NCI-H510A (cell line): ENCODE measurements at places on chromosomes 7 and 10.
A peak's percentile ranks its signal among the peaks of the same experiment; 100 is the strongest.

DNA sequence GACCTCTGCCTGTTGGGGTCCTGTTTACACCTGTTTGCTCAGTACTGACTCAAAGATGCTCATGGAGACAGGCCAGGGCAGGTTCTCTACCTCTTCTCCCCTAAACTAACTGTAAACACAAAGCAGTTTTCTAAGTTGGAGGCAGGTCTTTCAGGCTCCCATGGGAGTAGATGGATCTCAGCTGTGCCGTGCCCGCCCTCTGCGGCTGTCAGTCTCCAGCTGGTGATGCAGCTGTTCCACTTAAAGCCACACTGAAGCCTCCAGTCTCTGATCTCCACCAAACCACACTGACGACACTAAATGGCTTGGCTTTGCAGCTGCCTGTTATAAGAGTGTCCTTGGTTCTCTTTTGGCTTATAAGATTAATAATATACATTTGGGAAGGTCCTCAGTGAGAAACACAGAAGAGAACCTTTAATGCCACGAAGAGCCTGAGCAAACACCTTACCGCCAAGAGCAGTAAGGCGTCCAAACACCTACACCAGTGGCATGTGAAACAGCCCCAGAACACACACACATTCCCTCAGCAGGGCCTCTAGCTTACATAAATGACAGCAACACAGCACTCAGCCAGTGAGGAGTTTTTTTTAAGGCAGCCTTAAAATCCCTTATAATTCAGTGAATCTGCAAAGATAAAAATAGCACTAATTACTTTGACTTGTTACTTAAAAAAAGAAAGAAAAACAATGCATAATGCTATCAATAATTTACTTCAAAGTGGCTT is 60.4 kb upstream of the KCNIP2 start:
- peak; percentile 54 for DNase-seq

DNA sequence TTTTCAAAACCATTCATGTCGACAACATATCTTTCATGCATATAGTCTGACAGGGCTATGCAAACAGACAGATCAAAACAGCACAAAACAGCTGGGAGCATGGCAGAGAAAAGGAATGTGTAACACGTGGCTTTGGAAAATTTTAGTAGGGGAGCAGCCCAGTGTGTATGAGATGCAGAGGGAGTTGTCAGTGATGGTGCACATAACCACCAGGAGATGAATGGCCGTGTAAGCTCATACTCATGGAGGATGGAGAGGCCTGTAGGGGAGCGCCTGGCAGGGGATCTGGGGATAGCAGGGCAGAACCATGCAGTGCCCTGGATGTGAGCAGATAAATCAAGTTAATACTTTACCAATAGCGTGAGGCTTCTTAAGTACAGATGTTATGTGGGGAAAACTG is 45.7 kb downstream of the RHOBTB1 start:
- no peak for DNase-seq

DNA sequence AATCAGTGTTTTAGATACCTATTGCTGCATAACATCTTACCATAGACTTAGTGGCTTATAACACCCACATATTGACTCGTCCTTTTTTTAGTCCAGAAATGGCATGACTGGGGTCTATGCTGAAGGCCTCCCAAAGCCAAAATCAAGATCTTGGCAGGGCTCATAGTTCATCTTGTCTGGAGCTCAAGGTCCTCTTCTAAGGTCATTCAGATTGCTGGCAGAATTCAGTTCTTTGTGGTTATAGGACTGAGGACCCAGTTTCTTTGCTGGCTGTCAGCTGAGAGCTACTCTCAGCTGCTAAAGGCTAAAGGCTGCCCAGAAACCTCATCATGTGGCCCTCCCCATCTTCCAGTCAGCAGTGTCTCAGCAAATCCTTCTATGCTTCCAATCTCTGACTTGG is 165.5 kb downstream of the FAM107B start:
- DNase-seq = no peak

DNA sequence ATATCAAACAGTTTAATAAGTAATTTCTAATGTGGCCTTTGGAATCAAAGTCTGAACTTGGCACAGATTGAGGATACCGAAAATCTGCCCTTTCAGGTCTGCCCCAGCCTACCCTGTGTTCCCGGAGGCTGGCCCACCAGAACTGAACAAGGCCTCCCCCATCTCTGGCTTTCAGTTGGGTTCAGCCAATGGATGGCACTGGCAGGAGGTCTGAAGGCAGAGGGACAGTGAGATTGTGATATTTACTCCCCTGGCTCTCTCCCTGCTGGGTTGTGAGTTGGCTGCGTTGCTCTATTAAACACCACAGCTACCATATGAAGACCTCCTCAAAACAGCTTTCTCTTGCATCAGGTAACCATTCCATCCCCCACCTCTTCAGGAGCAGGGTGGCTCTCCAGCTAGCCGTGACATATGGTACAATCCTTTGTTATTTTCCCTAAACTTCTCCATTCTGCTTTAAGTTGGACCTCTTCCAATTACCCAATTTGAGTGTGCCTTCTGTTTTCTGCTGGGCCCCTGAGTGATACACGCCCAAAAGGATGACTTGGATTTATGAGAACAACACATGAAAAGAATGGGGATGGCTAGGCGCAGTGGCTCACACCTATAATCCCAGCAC is 28.1 kb downstream of the DNMBP start:
- no peak for DNase-seq

DNA sequence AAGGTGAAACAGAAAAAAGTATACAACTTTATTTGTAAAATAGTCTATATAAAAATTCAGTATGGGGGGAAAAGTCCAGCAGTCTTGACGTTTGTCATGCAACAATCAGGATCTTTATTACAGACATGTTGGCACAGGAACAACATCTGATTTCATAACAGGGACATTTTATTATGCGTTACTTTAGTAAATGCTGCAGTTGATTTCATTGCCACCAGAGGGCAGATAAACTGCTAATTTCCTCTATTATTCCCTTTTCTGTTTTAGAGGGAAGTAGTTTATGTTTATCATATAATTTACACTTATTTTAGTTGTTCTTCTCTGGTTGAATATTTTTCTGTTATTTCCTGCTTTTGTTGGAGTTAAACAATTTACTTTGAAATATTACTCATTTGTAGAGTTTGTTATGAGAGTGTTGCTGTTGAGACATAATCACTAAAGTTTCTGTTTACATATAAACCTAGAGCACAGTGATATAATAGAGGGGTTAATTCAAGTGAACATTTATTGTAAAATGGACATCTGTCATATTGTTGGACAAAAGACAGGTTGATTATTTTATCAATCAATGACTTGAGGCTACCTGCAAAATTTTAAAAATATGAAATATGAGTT is 3.3 kb downstream of the PLXDC2 start:
- DNase-seq = no peak

DNA sequence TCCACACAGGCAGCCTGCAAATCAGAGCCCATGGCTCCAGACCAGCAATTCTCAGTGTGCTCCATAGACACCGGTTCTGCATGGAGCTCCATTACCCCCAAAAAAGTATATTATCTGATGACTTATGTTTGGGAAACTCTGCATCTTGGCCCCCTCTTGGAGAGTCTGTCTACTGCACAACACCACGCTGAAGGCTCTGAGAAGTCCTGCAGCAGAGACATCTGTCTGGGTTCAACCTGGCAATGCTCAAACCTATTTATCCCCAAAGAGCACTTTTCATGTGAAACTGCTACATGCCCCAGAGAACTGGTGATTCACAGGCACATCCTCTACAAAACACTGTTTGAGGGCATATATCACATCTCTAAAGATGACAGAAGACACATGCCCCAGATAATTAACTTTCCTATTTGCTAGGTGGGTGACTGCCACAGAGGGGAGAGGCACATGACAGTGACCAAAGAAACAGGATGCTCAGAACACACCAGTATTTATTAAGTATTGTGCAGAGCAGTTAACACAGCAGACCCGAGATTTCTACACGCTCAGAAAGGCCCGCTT is 83.8 kb downstream of the DLG5 start:
- DNase-seq = no peak

DNA sequence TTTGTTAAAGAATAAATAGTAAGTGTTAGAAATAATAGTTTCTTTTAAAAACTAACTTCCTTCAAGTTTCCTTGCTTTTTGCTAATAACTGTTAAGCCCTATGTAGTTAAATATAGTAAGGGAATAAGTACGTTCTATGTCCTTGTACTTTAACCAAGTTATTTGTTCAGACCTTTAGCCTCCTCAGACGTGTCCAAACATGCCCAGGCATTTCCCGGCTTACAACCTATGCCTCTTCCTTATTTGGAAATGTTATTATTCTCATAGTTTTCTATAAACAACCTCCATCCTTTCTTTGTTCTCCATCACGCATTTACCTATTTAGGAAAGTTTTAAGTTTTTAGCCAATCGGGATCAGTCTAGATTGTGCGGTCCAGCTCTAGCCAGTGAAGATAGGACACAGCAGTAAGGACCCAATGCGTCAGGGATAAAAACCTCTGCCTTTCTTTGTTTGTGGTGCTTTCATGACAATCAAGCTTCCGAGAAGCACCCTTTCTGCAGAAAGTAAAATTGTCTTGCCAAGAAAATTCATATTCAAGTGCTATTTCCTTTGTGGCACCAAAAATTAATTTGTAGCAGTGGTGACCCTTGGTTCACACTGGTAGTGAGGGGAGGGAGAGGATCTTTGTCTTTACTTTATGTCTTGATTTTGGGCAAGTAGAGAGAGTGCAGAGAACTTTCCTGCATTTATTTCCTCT is 851.3 kb upstream of the POM121L12 start:
- DNase-seq = no peak

DNA sequence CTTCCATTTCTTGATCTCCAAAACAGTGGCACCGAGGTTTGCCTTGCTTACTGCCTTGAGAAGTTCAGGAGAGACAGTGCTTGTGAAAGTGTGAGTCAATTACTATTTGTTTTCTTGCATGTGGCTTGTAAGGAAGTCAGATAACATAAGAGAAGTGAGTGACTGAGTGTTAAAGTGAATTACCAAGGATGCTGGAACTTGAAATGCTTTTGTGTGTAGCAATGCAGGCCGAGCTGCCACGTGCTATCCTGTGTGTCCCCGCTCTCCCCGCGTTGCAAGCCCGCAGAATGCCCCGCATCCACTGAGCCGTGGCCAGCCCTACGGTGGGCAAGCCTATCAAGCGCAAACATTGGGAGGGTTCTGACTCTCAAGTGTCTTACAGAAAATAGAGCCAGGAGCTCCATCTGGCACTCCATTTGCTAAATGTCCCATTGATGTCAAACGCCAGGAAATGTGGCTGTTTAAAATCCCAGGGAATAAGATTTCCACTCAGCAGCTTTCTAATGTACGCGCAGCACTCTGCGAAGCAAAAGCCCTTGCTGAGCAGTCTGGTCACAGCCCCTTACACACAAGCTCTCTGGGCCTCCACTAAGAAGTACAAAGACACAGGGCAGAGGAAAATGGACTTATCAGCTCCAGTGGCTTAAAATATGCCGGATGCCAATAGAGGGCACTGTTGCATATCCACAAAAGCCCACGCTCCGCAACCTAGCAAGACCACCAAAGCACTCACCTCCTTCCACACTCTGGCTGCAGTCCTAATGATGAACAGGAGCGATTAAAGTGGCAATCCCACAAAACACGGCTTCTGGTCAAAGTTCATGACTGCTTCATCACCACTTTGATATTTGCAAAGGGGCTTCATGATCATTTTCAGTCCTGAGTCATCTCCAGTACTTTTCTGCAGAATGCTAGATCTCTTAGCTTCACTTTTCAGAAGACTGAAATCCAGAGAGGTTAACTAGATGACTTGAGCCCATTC is 158.0 kb upstream of the ITGB1 start:
- no peak for DNase-seq

GRCh38 chr10:5978230-5978489 is 817 bp upstream of the IL15RA start:
- no peak for DNase-seq

- no peak for DNase-seq
Measured at GRCh38 chr10:31619531-31620061, 300.6 kb downstream of the ZEB1 start.

GRCh38 chr7:22647451-22648257 is 79.3 kb upstream of the IL6 start:
- no peak for DNase-seq

DNA sequence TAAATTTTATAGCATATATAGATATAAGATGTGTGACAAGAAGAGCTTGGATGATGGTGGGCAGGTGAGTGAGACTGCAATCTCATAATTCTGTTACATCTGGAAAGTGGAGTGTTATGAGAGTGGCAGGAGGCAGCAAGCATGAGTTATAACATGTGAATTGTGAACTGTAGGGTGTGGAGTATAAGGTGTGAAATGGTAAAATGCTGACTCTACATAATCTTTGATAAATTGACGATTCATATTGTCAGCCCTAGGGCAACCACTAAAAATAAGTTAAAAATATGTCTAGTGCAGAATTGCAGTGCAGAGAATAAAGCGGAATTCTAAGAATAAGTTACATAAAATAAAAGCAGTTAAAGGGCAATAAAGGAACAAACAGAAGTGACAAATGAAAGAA is 74.8 kb upstream of the AKR1E2 start:
- DNase-seq = no peak

DNA sequence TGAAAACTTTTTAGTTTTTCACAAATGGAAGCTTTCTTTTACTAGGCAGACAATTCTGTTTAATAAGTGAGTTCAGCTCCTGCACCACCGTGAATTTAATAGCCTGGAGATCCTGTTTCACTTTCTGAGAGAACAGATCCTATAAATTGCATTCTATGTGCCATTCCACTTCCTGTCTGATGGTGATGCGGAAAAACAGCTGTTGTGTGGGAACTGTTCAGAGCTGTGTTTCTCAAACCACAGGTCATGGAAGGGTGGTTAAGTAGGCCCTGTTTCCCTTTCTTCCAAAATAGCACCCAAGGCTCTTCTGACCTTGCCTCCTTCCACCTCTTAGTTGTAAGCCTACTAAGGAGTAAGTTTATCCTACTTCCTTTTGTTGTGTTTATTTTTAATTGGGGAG is 97.2 kb upstream of the DKK1 start:
- DNase-seq = peak; percentile 18

DNA sequence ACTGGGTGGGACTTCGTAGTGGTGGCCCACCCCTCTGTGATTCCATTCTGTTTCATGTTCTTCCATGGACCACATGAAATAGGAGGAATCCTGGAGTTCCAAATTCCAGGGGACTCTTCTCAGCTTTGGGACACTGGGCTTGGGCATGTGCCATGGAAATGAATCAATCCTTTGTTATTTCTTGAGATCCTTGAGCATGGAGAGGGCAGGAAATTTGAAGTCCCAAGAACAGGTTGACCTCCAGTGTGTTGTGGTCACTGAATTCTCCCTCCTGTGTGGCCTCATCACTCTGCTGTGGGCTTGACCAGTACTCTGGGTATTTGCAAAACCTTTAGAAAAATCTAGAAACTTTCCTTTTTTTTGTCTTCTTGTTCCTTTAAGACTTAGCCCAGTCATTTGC is 22.7 kb downstream of the TACR2 start:
- DNase-seq = no peak

GRCh38 chr10:113326160-113327111 is 226.4 kb upstream of the HABP2 start:
- no peak for DNase-seq

DNA sequence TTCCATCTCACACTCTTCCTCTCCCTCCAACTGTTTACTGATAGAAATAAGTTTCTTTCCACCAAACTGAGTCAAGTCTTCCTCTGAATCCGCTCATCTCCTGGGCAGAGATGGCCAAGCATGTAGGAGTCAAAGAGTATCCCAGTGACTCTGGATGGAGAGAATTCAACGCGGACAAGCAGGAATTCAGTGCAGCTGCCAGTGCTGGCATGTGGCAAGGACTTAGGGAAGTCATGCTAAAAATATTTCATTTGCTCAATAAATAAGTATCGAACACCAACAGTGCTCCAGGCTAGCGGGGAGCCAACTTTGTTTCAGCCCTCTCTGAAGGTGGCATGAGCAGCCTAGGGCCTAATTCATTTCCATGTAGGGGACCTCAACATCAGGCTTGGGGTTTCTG is 351.6 kb upstream of the ZMIZ1 start:
- no peak for DNase-seq

GRCh38 chr10:109327266-109327665 is 596.0 kb downstream of the XPNPEP1 start:
- DNase-seq = no peak
